Activated naive CD8-positive, alpha-beta T cell treated with anti-CD3 and anti-CD28 coated beads, Interleukin-2, amount 10 ng/mL, durations not matched to agents 7 days and 5 days (primary cell): ENCODE measurements at places on chromosomes 12 and 14. TPM values are rescaled to one million over a fixed set of nuclear protein-coding genes. Genes with fewer than 3 reads are reported as not detected.

DNA sequence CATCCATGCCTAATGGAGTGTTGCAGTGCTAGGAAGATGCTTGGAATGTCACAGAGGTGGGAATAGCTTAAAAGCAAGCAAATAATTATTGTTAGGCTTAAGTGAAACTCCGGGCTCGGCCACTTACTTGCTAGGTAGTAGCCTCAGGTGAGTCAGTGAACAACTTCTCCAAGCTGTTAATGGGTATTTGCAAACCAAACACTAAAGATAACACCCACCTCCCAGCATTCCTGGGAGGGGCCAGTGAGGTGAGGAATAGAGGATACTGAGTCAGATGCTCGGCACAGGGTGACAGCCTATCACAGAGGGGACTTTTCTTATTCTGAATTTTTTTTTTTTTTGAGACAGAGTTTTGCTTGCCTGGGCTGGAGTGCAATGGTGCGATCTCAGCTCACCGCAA, 151.2 kb upstream of the RFLNA start:
- H3K27me3 ChIP-seq: peaks cover 27% of the 10 kb centered on the region
- peaks cover 2% of the 10 kb centered on the region for H3K4me1 ChIP-seq
- H3K4me3 ChIP-seq: no peak overlapping the region
- no peak overlapping the region for H3K27ac ChIP-seq
- no peak for DNase-seq

DNA sequence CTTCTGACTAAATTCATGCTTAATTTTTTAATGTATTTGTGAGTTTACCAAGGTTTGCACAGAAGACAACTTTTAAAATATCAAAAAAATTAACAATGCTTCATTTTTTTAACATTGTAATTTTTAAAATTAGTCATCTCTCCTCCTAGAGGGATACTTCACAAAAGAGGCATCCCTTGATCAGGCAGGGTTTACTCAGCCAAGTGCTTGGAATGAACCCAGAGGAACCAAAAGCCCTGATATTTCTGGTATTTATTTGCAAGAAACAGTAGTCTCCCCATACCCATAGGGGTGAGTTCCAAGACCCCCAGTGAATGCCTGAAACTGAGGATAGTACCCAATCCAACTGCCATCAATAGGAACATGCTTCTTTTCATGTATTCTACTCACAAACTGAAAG, 52.5 kb downstream of the GARIN6 start:
- no peaks in the 10 kb centered on the region for H3K27me3 ChIP-seq
- no peaks in the 10 kb centered on the region for H3K36me3 ChIP-seq
- H3K27ac ChIP-seq: no peak overlapping the region
- H3K4me3 ChIP-seq: no peak overlapping the region

DNA sequence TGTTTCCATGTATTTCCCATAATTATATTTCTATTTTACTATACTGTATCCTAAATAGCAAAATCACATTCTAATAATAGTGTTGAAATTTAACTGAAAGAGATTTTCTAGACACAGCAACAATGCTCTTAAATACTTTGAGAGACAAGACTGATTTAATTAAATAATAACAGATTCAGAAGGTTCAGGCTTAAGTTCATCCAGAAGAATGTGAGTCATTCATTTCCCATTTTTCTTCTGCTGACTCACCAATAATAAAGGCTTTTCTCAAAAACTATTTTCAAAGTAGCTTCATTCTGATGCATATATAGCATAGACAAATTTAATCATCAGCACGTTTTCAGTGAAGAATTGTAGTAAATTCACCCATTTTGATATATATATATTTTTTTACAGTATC, 481.4 kb downstream of the MDGA2 start:
- H3K4me3 ChIP-seq: no peak overlapping the region
- H3K27ac ChIP-seq: no peak overlapping the region
- DNase-seq: no peak
- H3K36me3 ChIP-seq: no peaks in the 10 kb centered on the region
- H3K27me3 ChIP-seq: no peaks in the 10 kb centered on the region

- H3K27ac ChIP-seq: no peak overlapping the region
- peaks cover 5% of the 10 kb centered on the region for H3K27me3 ChIP-seq
- DNase-seq: no peak
- no peaks in the 10 kb centered on the region for H3K4me1 ChIP-seq
- no peaks in the 10 kb centered on the region for H3K36me3 ChIP-seq
Measured at GRCh38 chr12:69000540-69001243, 67.7 kb upstream of the CPM start.

GRCh38 chr14:43336351-43336750, 1170.7 kb downstream of the FSCB start:
- no peak for DNase-seq
- no peaks in the 10 kb centered on the region for H3K4me1 ChIP-seq

- no peaks in the 10 kb centered on the region for H3K27me3 ChIP-seq
- DNase-seq: no peak
- H3K27ac ChIP-seq: no peak overlapping the region
- peaks cover 2% of the 10 kb centered on the region for H3K4me1 ChIP-seq
- H3K4me3 ChIP-seq: no peak overlapping the region
Measured at GRCh38 chr12:44317651-44318126, 481.8 kb downstream of the TMEM117 start.

GRCh38 chr12:2298556-2299200, 245.9 kb downstream of the CACNA1C start:
- peaks cover 17% of the 10 kb centered on the region for H3K4me1 ChIP-seq
- no peaks in the 10 kb centered on the region for H3K36me3 ChIP-seq
- peaks cover 3% of the 10 kb centered on the region for H3K27me3 ChIP-seq
- H3K4me3 ChIP-seq: no peak overlapping the region

GRCh38 chr12:129657179-129657578, 246.6 kb downstream of the TMEM132D start:
- H3K4me3 ChIP-seq: no peak overlapping the region
- H3K27ac ChIP-seq: no peak overlapping the region
- DNase-seq: no peak

- peaks cover 2% of the 10 kb centered on the region for H3K36me3 ChIP-seq
- no peak for DNase-seq
- no peaks in the 10 kb centered on the region for H3K4me1 ChIP-seq
- no peaks in the 10 kb centered on the region for H3K27me3 ChIP-seq
Measured at GRCh38 chr14:31340297-31341063, 79.9 kb downstream of the HEATR5A start.

DNA sequence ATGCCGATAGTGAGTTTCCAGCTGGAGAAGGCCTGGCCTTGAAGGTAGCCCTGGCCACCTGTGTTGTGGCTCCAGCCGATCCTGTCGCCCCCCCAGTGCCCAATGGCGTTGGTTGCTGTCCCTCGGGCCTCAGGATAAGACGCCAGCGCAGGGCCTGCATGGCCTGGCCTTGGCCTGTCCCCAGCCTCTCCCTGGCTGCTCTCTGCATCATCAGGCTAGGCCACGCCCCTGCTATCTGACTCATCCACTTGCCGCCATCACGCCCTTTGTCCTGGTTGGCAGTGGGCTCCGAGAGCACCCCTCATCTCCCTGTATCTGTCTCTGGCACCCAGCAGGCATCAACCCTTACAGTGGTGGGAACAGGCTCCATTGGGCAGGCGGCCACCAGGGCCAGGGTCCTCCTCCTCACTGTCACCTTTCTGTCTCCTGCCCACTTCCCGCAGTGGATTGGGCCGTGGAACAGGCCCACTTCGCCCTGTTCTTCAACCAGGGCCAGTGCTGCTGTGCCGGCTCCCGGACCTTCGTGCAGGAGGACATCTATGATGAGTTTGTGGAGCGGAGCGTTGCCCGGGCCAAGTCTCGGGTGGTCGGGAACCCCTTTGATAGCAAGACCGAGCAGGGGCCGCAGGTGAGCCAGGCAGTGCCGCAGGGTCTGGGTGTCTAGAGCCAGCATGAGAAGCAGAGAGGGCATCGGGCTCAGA, 25.6 kb downstream of the ALDH2 start:
- H3K27ac ChIP-seq: no peak overlapping the region
- no peaks in the 10 kb centered on the region for H3K36me3 ChIP-seq
- H3K27me3 ChIP-seq: no peaks in the 10 kb centered on the region
- no peaks in the 10 kb centered on the region for H3K4me1 ChIP-seq
- no peak for DNase-seq
- no peak overlapping the region for H3K4me3 ChIP-seq

- DNase-seq: peak; percentile 77
- peaks cover 11% of the 10 kb centered on the region for H3K36me3 ChIP-seq
- H3K4me1 ChIP-seq: peaks cover 41% of the 10 kb centered on the region
- H3K27ac ChIP-seq: peak overlapping the region; percentile 99
Measured at GRCh38 chr14:60249321-60250256, 568 bp downstream of the PPM1A start.

DNA sequence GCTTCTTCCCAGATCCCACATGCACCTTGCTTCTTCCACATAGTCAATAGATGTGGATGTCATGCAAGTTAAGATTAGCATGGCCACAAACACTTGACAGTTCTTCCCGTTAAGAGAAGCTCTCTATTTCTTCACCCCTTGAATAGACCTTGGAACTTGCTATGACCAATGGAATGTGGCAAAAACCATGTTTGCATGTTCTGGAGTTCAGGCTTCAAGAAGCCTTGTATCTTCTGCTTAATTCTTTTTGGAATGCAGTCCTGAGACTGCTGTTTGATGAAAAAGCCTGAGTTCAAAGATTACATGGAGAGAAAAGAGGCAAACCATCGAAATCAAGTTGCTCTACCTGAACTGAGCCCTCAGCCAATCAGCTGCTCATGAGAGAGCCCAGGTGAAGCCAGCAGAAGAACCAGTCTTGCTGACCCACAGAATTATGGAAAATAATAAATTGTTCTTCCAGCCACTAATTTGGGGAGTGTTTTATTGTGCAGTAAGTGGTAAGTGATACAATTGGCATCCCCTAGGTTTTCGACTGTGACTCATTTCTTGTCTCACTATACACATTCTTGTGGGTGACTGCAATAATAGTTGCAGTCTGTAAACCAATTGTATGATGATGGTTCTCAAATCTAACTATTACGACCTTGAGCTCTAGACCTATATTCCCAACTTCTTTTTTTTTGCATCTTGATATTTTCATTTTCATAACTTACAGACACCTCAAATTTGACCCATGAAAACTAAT, 12.6 kb downstream of the RASSF9 start:
- no peak overlapping the region for H3K27ac ChIP-seq
- H3K4me1 ChIP-seq: no peaks in the 10 kb centered on the region
- no peak overlapping the region for H3K4me3 ChIP-seq
- no peaks in the 10 kb centered on the region for H3K27me3 ChIP-seq
- H3K36me3 ChIP-seq: no peaks in the 10 kb centered on the region

GRCh38 chr14:99821519-99822508, 28.6 kb downstream of the EML1 start:
- no peak overlapping the region for H3K27ac ChIP-seq
- H3K4me3 ChIP-seq: no peak overlapping the region
- peaks cover 12% of the 10 kb centered on the region for H3K4me1 ChIP-seq
- H3K27me3 ChIP-seq: peaks cover 52% of the 10 kb centered on the region
- no peaks in the 10 kb centered on the region for H3K36me3 ChIP-seq

GRCh38 chr14:87449016-87449415, 544.0 kb downstream of the GALC start:
- no peak for DNase-seq
- H3K27ac ChIP-seq: no peak overlapping the region
- H3K27me3 ChIP-seq: no peaks in the 10 kb centered on the region
- H3K4me1 ChIP-seq: no peaks in the 10 kb centered on the region
- H3K36me3 ChIP-seq: no peaks in the 10 kb centered on the region

DNA sequence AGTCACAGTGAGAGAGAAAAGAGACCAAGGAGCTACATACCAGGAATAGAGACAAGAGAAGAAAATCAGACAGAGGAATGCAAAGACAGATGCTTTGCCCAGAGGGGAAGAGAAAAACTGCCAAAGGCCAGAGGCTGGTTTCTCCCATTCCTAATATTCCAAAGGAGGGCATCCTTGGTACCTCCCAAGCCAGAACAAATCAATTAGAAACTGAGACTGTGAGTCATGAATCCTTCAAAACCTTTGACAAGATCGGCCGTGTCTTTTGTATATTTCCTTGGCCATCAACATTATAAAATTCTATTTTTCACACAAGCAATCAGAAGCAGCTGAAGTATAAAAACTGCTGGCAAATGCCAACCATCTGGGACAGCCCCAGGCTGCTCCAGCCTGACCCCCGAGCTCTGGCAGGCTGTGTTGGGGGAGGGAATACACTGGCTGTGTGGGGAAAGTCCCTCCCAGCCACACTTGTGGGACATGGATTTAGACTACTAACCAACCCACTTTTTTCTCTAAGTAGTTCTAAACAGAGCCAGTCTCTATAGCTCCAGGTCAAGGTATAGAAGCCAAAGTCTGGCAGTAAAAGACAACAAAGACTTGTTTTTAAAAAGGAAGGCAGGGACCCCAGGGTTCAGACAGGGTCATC, 13.7 kb downstream of the POMT2 start:
- no peak overlapping the region for H3K4me3 ChIP-seq
- no peaks in the 10 kb centered on the region for H3K27me3 ChIP-seq
- no peak for DNase-seq
- peaks cover 1% of the 10 kb centered on the region for H3K36me3 ChIP-seq
- peaks cover 13% of the 10 kb centered on the region for H3K4me1 ChIP-seq

GRCh38 chr14:73722581-73722980, 8.4 kb upstream of the PNMA1 start:
- DNase-seq: no peak
- H3K4me3 ChIP-seq: no peak overlapping the region
- no peak overlapping the region for H3K27ac ChIP-seq
- H3K4me1 ChIP-seq: peaks cover 6% of the 10 kb centered on the region
- no peaks in the 10 kb centered on the region for H3K27me3 ChIP-seq

DNA sequence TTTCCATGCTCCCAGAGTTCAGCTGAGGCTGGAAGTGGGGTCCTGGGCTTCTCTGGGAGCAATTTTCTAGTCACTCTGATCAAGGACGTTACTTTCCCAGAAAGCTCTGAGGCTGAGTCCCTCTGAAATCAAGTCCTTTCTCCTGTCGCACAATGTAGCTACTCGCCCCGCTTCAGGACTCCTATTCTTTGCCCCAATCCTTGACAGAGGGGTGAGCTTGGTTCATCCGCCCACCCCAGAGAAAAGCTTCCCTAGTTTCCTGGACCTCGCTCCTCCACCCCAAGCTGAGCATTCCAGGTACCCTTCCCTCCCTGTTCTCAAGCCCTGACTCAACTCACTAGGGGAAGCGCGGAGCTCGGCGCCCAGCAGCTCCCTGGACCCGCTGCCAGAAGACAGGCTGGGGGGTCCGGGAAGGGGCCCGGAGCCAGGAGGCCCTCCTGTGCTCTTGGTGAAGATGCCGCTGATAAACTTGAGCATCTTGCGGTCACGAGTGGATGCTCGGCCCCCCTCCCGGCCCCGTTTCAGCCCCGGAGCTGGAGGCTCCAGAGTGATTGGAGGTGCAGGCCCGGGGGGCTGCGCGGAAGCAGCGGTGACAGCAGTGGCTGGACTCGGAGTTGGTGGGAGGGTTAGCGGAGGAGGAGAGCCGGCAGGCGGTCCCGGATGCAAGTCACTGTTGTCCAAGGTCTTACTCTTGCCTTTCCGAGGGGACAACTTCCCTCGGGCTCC, 1.6 kb downstream of the AGAP2 start:
- no peak overlapping the region for H3K4me3 ChIP-seq
- no peaks in the 10 kb centered on the region for H3K27me3 ChIP-seq
- peak overlapping the region; percentile 54 for H3K27ac ChIP-seq
- DNase-seq: no peak
- peaks cover 32% of the 10 kb centered on the region for H3K36me3 ChIP-seq

- no peak overlapping the region for H3K27ac ChIP-seq
- DNase-seq: no peak
- H3K36me3 ChIP-seq: no peaks in the 10 kb centered on the region
- no peak overlapping the region for H3K4me3 ChIP-seq
Measured at GRCh38 chr14:79166171-79166570, 996.0 kb downstream of the NRXN3 start.

TCTN2 gene
- 4.1 TPM for total RNA-seq

SERPINA10 gene
- total RNA-seq: not detected

DYNC1H1 gene
- total RNA-seq: 287 TPM

RPGRIP1 gene
- not detected for total RNA-seq

CYP27B1 gene
- total RNA-seq: 2.6 TPM

CLEC4C gene
- total RNA-seq: not detected

PPP4R4 gene
- total RNA-seq: 0.57 TPM

CEBPE gene
- 2.1 TPM for total RNA-seq

FOXG1 gene
- total RNA-seq: not detected

IQSEC3 gene
- 8.0 TPM for total RNA-seq

PDZRN4 gene
- not detected for total RNA-seq

KRT2 gene
- not detected for total RNA-seq

IRAK3 gene
- 0.43 TPM for total RNA-seq
